Fibroblast of the aortic adventitia (primary cell): ENCODE measurements at places on chromosomes 6 and 20. TPM values are rescaled to one million over a fixed set of nuclear protein-coding genes. Genes with fewer than 3 reads are reported as not detected.

DNA sequence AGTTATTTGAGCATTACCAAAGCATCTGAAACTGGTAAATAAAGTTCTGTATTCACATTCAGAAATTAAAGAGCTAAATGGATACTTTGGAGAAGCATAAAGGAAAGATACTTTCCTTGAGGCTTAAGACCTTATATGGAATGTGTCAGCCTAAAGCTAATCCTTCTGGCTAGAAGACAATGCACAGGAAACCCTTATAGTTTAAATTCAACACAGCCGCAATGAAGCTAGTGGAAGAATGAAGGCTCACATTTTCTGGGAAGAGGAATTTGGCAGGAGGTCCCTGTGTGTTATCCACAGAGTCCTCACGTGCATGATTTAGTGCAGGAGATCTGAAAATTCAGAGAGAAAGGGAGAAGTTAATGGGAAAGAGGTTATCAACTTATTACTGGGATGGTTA is 21.5 kb upstream of the CHD6 start:
- DNase-seq: no peak

OR2H1 gene
- not detected in 2 replicates for total RNA-seq

GRCh38 chr6:22471132-22471690 is 98.2 kb upstream of the HDGFL1 start:
- DNase-seq: peak; percentile 81

- DNase-seq: no peak
These were observed 72.1 kb upstream of the ISM1 start for GRCh38 chr20:13148961-13149360.

GRCh38 chr6:127420556-127420955 is 38.6 kb downstream of the KIAA0408 start:
- peak; percentile 96 for DNase-seq

HTR1E gene
- total RNA-seq: not detected in 2 replicates

- DNase-seq: peak; percentile 97
These were observed 105.2 kb upstream of the CARMIL1 start for GRCh38 chr6:25173951-25174474.

DNA sequence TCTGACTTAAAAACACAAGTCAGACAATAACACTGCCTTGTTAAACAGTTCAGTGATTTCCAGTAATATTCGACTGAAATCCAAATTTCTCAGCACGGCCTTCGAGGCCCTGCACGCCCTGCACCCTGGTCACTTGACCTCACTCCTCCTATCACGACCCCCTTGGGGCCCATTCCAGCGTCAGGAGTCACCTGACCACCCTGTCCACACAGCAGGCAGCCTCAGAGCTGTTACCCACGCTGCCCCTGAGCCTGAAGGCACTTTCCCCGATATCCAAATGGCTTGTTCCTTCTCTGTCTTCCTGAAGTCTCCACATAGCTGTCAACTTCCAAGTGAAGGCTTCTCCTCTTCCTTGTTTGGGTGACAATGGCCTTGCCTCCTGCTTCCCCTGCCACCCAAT is 33.1 kb upstream of the SMOC2 start:
- no peak for DNase-seq

GRCh38 chr20:33518071-33518470 is 28.2 kb downstream of the CBFA2T2 start:
- peak; percentile 45 for DNase-seq

FBXL4 gene
- 14.7 and 23.6 TPM in 2 replicates for total RNA-seq

DNA sequence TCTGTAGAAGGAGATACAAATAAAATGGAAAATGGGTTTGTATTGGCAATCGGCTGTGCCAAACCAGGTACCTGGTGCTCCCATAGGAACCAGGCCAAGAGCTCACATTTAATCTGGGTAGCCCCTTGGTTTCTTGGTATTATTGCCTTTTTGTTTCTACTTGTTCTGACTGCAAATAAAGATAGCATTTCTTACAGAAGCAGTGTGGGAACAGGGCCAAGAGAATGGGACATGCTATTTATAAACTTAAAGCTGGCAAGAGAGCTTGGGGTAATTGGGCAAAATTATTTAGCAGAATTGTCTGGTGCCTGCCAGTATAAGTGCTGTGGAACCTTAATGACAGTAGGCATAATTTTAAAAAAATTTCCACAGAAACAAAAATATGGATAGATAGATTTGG is 113.5 kb upstream of the GLP1R start:
- no peak for DNase-seq

PRRT1 gene
- 0.41 and 0.54 TPM in 2 replicates for total RNA-seq

DNA sequence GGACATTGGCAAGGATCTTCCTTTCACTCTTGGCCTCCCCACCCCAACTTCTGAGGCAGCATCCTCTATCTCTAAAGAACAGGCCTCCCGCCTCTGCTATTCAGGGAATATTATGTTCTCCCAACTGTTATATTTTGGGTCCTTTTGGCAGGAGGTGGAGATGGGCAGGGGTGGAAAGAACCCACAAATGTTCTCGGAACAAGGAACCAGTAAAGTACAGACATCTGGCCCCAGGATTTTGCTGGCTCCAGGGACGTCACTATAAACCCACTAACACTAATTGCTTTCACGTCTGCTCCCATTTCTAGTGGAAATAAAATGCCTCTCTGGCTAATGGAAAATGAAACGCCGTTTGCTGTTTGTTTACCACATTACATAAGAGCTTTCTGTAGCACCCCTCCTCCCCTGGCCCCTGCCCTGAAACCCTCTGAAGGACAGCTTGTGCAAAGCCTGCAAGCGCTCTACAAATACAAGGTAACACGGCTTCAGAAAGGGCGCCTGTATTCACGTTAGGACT is 77.7 kb upstream of the TBC1D7 start:
- DNase-seq: no peak

DNA sequence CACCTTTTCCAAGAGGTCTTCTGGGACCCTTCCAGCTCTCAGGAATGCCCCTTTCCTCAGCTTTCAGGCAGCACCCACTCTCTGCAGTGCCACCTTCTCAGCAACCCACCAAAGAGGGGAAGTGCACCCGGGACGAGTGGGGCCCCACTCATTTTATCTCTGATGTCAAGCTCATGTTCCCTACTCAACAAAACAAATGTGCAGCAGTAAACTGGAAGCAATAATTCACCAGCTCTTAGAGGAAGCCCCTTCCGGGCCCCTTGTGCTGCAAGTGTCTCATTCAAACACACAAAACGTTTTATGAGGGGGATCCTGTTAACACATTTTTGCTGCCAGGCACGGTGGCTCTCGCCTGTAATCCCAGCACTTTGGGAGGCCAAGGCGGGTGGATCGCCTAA is 13.6 kb downstream of the GFOD1 start:
- DNase-seq: no peak

GRCh38 chr6:56246541-56246880 is 869 bp downstream of the COL21A1 start:
- DNase-seq: no peak

- DNase-seq: peak; percentile 88
These were observed 109.5 kb upstream of the CLDN20 start for GRCh38 chr6:155154158-155154830.

DNA sequence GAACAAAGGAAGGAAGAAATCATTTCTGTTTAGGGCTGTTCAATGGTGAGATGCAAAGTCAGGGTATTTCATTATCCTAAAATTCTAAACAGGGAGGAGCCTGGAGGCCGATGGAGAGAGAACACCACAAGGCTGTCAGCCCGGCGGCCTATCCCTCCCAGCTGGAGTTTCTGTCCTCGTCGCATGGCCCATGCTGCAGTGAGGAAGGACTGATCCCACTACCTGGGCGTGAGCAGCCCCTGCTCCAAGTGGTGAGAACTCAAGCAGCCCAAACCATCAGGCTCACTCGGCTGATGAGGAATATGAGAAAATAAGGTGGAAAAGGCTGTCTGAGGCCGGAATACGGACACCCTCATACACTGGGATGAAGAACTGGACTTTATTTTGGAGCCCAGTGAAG is 30.8 kb downstream of the DIDO1 start:
- DNase-seq: no peak

- peak; percentile 30 for DNase-seq
These were observed at the start of gene MYBL2 for GRCh38 chr20:43666376-43667328. TSS of gene MYBL2 (plus strand) at chr20:43667114. CDS start at chr20:43667284, 170 bp downstream.

MAK gene
- total RNA-seq: under 0.01 TPM in 1 of 2 replicates, not detected in the other

DNA sequence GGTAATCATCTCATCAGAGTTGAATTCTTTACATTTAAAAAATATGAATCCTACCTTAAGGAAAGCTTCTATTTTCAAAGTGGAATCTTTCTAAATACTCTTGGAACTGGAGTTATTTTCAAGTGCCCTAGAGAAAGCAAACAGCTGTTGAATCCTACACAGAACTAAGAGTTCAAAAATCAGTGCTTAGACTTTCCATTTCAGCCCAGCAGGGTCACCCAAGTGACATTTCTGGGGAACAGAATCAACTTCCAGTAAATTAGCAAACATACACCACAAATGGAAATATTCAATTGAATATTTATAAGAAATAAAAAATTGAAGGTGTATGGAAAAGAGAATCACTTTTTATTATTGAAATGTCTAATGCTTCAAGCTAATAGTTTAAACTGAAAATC is 427.7 kb upstream of the NOX3 start:
- no peak for DNase-seq

SPATS1 gene
- total RNA-seq: not detected in 2 replicates

DNA sequence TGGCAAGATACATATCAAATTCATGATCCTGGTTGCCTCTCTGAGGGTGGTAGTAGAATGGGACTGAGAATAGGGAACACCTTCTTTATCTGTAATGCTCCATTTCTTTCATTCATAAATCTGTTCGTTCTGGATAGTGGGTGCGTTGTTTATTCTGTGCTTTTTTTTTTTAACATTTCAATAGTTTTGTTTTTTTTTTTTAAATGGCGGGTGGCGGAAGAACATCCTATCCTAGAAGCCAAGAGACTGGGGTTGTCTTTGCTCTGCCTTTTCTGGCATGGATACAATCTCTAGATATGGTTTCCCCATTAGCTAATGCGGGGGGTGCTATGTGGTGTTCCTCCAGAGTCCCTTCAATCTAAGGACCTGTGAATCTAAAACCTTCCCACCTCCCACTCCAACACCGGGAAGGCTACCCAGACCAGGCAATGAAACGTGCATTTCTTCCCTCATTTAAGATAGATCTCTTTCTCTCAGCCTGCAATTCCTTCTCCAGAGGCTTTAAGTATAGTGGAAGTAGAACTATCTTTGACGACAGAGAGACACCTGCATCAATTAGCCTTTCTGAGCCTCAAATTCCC is 883 bp upstream of the CCDC28A start:
- DNase-seq: no peak

OGFR gene
- total RNA-seq: 31.0 and 46.4 TPM in 2 replicates

GRCh38 chr20:32474967-32475811 is 109.9 kb downstream of the NOL4L start:
- peak; percentile 95 for DNase-seq

DNA sequence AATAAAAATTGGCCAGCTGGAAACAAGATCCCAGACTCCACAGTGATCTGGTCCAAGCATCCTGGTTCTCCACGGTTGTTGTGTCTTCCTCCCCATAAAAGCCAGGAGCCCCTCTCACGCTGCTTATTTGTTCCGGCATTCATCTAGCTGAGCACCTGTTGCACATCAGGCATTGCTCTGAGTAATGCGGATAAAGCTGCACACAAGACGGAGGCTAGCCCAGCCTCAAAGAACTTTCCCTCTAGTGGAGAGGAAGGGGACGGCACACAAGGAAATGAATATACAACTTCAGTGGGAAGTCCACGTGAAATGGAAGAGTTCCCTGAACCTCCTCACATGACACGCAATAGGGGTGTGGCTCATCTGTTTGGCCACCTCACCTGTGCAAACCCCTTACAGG is 30.3 kb upstream of the NXT1 start:
- DNase-seq: peak; percentile 20

MYMX gene
- not detected in 2 replicates for total RNA-seq

PRSS16 gene
- total RNA-seq: not detected in 2 replicates

- peak; percentile 59 for DNase-seq
These were observed 22.6 kb downstream of the ETV7 start for GRCh38 chr6:36364669-36365479.

BPIFA1 gene
- not detected in 2 replicates for total RNA-seq

DNA sequence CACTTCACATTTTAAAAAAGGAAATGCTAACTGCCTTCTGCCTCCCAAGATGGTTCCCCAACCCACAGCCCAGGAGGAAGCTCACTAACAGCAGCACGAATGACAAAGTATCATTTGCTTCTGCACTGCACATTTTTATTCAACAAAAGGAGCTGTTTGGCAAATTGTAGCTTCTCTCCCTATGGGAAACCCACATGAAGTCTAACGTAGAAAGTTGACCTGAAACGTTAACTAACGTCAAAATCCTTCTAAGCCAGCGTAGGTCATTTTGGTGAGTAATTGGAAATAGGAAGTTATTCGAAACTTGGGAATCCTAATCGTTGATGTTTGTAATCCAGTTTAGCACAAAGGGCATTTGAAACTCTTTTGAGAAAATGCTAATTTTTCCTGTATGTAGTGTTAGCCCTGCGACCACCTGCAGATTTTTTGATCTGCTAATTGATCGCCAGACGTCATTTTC is 2.9 kb downstream of the SALL4 start:
- no peak for DNase-seq

DNA sequence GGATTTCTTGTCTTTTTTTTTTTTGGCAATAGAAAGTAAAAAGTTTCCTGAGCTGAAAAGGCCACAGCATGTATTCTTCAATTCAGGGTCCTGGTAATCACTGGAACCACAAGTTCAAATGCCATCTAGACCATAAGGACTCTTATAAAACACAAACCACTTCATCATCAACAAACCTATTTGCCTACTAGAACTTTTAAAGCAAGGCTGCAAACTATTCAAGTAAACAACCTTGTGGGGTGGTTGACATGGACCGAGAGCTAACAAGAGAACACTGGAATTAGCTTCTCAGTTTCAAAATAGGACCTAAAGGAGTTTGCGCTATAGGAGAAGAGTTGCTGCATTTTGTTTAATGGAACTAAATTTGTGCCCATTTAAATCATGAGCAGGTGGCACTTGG is 215.9 kb downstream of the ATXN1 start:
- DNase-seq: no peak
